ENCODE measurements at places on chromosomes 7 and 10.

- DNase-seq, result no peak
These were observed 13.1 kb downstream of the LSM5 start for GRCh38 chr7:32476816-32477648.

DNA sequence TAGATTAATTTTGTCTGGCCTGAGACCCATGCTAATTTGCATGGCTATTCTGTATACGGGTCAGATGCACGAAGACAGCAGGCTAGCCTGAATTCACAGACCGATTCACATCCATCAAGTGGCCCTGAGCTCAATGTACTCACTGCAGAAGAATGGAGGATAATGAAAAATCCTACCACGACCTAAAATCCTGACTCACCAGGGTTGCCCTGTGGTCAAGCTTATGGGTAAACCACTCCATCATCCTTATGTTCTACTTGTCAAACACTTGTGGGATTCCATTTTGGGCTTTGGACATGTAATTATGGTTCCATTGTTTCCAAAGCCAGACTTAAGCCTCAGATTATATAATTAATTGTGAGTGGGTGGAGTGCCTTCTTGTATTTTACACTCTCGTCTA is 110.4 kb upstream of the ZNF438 start:
- no peak for DNase-seq

GRCh38 chr10:131142517-131143380 is 168.8 kb downstream of the TCERG1L start:
- DNase-seq, result peak; percentile 53

- DNase-seq, result no peak
These were observed 97.0 kb downstream of the CDH23 start for GRCh38 chr10:71493741-71494140.

- DNase-seq, result no peak
These were observed 271.6 kb downstream of the ELFN1 start for GRCh38 chr7:1941464-1942242.

DNA sequence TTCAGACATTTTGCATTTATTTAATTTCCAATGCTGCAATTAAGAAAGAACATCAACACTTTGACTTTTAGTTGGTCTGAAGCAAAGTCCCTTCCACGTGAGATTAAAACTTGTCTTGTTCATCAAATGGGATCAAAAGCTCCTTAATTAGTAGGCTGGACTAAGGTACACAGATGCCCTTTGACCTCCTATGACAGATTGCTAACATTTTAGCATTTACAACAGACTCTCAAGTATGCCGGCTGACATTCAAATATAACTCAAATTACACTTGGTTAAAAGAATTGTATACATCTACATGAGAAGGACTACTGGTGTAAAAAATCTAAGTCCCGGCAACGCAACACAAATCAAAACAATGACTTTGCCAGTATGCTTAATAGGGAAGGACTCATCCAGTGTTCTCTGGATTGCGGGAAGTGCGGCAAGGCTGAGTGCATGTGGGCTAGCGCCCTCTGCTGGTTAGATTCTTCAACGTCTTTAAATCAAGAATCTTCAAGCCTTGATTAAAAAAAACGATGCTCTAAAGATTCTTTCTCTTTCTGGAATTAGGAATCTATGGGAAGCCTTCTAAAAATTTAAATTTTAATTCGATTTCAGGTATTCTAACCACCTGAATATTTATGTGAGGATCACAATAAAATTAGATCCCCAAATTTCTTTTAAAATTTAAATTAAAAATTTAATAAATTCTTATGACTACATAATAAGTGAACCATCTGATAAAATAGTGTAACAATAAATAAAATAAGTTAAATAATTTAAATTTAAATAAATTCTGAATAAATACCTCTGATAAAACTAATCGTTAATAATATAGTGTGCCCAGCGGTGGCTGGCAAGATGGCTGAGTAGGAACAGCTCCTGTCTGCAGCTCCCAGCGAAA is 444.7 kb downstream of the DGKB start:
- DNase-seq, result peak; percentile 74

- DNase-seq, result no peak
These were observed 304.2 kb downstream of the SDK1 start for GRCh38 chr7:3605222-3605621.

GRCh38 chr7:75996476-75996875 is 2.1 kb upstream of the TMEM120A start:
- DNase-seq, result no peak

- DNase-seq, result no peak
These were observed 17.6 kb downstream of the HTRA1 start for GRCh38 chr10:122478971-122479370.

- DNase-seq, result no peak
These were observed 26.7 kb upstream of the CROT start for GRCh38 chr7:87318741-87319140.

GRCh38 chr7:98309566-98309965 is 28.1 kb downstream of the BRI3 start:
- no peak for DNase-seq

DNA sequence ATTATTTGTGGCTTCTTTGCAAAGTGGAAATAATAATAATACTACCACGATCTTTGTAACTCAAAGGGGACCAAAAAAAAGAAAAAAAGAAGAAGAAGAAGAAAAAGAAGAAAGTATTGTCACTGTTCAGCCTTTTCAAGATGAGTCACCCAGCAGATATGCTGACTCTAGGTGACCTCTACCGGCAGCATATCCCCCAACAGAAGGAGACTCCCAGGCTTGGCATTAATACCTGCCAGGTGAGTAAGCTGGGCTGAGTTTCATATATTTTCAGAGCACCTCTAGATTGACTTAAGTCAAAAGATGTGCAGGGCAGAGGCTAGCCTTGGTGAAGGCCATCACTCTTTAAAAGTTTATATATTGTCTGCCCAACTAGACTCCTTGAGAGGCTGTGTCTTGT is 30.4 kb upstream of the GPR26 start:
- no peak for DNase-seq

GRCh38 chr7:47941136-47941844 is 7.0 kb downstream of the PKD1L1 start:
- no peak for DNase-seq

DNA sequence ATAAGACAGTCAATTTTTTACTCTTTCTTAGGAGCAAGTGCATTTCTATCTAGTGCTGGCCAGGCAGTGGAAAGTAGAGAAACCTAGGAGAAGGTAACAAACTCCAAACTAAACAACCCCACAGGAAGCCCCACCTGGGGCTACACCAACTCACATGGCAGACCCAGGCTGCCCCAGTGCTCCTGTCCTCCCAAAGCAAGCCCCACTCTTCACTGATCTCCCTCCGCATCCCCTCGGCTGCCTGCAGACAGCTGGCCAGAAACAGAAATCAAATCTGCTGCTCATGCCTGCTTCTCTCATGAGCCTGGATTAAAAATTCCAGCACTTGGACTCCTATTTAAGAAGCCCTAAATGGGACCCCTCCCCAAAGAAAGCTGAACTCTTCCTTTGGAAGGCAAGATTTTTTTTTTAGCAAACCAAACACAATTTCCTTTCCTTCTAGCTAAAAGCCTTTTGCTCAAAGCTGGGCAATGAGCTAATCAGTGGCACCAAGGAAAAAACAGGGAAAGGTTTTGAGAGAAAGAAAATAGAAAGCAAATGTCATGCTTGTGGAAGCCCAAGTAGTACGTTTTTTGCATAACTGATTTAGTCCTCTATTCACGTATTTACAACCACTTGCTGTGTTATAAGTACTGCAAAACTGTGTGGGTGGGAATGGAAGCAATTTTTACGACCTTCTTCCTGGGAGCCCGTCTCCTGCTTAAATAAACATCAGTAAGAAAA is 10.8 kb downstream of the PDE1C start:
- no peak for DNase-seq

GRCh38 chr7:80505900-80506500 is 5.9 kb downstream of the GNAT3 start:
- no peak for DNase-seq

DNA sequence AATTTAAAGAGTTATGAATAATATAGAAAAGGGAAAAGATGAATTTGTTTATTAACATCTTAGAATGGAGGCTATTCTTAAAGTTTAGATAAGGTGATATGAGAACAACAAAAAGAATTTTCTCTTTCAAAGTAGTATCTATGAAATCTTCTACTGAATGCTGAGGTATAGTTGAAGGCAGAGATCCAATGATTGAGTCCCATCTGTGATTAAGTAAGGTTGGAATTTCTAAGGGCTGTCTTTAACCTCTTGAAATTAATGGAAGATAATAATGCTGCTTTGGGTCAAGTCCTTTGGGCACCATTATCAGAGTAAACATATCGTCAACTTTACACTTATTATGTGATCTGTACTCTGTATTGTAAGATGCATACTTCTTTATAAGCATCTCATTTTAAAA is 307.9 kb downstream of the PRKG1 start:
- DNase-seq, result no peak

DNA sequence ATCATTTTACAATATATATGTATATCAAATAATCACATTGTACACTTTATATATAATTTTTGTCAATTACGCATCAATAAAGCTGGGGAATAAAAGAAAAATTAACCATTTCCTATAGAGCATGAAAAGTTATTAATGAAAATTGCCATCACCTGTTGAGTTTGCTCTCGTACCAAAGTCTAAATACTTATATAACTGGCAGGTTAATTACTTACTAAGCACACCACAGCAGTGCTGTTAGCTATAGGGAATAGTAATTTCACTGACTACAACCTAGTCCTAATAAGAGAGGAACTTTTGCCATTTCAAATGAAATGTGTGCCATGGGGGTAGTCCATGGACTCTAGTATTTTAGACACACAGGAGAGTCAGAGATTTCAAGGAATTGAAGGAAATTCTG is 176.9 kb upstream of the COL1A2 start:
- DNase-seq, result no peak

- no peak for DNase-seq
These were observed 265.9 kb upstream of the DGKB start for GRCh38 chr7:15168489-15168888.

- no peak for DNase-seq
These were observed 4.4 kb upstream of the MAD1L1 start for GRCh38 chr7:2237109-2237602.

DNA sequence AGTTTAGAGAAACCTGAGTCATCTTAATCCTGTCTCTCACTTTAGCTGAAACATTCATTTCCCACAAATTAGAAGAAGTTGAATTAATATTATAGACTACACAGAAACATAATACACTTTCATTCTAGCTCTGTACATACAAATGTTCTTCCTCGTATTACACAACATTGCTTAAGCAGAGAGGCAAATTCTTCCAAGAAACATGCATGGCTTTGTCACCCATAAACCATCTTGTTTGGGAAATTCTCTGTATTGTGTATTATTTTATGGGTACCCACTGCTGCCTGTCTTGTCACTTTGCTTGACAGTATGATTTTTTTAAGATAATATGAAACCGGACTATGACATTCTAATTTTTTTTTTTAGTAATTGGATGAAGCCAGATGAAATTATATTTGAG is 104.0 kb downstream of the SRI start:
- no peak for DNase-seq

DNA sequence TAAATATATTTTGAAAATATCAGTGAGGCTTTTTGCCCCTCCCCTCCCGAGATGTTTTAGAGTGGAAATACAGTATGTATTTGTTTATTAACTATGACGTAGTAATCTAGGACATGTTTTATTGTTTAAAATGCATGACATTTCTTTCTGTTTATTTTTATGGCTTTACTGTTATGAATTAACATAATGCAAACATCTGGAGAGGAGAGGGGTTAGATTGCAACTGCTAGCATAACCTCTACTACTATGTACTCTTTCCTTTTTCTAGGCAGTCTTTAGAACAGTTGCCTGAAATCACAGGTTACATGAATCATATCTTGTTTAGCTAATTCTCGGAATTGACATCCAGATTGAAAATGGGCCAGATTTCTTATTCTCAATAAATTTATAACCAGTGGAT is 7.4 kb downstream of the BTAF1 start:
- DNase-seq, result no peak

DNA sequence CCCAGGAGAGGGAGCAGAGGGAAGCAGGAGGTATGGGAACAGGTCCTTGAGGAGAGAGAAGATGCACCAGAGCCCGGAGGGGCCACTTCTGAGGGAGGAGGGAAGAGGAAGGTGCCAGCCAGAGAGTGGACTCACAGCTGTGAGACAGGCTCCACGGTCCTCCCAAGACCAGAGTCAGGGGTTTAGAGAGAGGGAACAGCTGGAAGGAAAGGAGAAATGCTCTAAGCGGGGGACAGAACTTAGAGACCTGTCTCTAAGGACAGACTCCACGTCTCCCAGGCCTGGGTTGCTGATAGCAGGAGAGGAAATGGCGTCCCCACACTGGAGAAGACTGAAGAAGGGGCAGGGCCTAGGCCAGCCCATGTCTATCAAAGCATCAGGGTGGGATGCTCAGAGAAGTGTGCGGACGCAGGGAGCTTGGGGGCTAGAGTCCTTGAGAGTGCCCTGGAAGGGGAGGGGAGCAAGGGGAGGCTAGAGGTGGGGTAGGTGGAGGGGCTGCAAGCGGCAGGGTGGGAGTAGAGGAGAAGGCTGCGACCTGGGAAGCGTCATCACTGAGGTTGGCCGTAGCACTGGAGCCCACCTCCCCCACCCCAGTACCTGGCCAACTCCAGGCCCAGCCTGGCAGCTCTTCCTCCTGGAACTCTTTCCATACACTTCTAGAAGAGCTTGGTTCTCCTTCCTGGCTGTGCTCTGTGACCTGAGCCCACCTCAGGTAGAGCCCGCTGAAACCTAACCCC is 25.6 kb upstream of the GRID1 start:
- DNase-seq, result no peak

- DNase-seq, result no peak
These were observed 98.6 kb upstream of the FEZF1 start for GRCh38 chr7:122403113-122403512.

DNA sequence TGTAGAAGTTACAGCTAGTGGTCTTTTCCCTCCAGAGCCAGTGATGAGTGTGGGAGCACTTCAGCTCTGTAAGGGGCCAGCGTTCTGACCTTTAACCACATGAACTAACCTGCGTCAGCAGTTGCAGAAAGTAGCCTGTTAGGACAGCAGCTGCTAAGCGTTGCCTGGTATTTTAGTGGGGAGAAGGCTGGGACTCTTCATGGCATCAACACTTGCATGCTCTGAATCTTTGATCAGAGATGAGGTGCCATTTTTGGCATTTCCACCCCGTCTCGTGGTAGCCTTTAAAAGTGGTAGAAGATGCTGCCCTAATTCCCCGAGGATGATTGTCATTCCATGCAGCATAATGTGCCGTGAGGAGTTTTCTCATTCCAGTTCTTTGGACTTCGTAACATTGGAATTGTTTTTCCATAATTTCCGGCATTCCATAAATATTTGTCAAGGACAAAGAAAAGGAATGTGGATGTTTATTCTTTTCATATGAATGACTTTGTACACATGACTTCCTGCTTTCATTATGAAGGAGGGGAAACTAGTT is 92.2 kb downstream of the AVL9 start:
- no peak for DNase-seq

DNA sequence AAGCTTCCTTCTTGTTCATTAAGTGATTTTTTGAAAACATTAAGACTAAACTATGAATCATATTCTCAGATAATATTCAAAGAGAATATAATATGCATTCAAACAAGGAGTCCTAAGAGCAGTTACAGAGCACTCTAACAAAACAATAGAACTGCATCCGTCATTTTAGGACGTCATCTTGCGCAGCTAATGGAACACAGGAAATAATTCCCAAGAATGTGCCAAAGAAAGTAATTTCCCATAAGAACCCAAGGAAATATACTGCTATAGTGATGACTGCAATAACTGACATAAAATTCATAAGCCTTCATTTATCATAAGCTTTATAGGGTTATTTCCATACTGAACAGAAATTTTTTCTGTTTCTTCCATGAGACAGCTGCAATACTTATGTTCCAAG is 28.3 kb upstream of the CASD1 start:
- DNase-seq, result no peak

GRCh38 chr10:57395923-57396322 is 871.8 kb downstream of the IPMK start:
- DNase-seq, result no peak

- DNase-seq, result no peak
These were observed 26.7 kb downstream of the GLI3 start for GRCh38 chr7:42210333-42210732.
